ENCODE measurements at places on chromosomes 12 and 14. TPM values are rescaled to one million over a fixed set of nuclear protein-coding genes. Genes with fewer than 3 reads are reported as not detected.

Gene MAP4K5
- 122 TPM for total RNA-seq

Gene CLEC2D
- total RNA-seq = 10.3 TPM

- DNase-seq = no peak
These were observed 18.4 kb downstream of the SETD3 start for GRCh38 chr14:99462210-99462609.

GRCh38 chr14:68814539-68815297 is 21.9 kb upstream of the ZFP36L1 start:
- DNase-seq = peak; percentile 58

- no peak for DNase-seq
These were observed 2.9 kb downstream of the MARCHF9 start for GRCh38 chr12:57757771-57758170.

GRCh38 chr12:116317139-116317538 is 39.6 kb upstream of the MED13L start:
- no peak for DNase-seq

- peak; percentile 83 for DNase-seq
These were observed 42.1 kb downstream of the GPR68 start for GRCh38 chr14:91202234-91202974.

GRCh38 chr12:21973221-21973620 is 32.0 kb upstream of the ABCC9 start:
- DNase-seq = no peak

DNA sequence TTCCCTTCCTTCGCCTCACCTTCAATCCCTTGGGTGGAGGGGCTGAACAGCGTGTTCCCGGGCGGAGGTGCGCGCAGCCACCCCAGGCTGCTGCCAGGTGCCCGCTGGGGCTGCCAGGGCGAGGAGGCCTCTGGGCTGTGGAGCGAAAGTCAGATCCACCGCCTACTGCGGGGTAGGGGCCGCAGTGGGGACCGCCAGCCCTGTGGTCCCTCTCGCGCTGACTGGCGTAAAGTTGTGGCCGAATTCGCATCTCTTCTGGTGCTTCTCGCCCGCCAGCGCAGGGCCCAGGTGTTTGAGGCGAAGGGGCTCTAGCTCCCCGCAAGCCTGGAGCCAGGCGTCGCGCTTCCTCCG is 6.9 kb upstream of the HOXC4 start:
- DNase-seq = no peak

- peak; percentile 85 for DNase-seq
These were observed 12.3 kb downstream of the METTL3 start for GRCh38 chr14:21498540-21499526.

GRCh38 chr12:91493308-91493707 is 310.7 kb upstream of the DCN start:
- DNase-seq = no peak

All from neural progenitor cell (in vitro differentiated cells).